ENCODE measurements at places on chromosomes 12 and 14. TPM values are rescaled to one million over a fixed set of nuclear protein-coding genes. Genes with fewer than 3 reads are reported as not detected.

MEG3 gene
- not detected for polyA plus RNA-seq

SLC5A8 gene
- 0.12 TPM for polyA plus RNA-seq

PAPOLA gene
- polyA plus RNA-seq = 153 TPM

SLC7A7 gene
- not detected for polyA plus RNA-seq

LRCOL1 gene
- not detected for polyA plus RNA-seq

SSTR1 gene
- polyA plus RNA-seq = 2.4 TPM

HOXC4 gene
- not detected for polyA plus RNA-seq

VRTN gene
- polyA plus RNA-seq = not detected

SMOC1 gene
- polyA plus RNA-seq = 4.1 TPM

CARMIL3 gene
- 49.3 TPM for polyA plus RNA-seq

STAT6 gene
- polyA plus RNA-seq = not detected

WIF1 gene
- polyA plus RNA-seq = 0.77 TPM

TMBIM6 gene
- 308 TPM for polyA plus RNA-seq

RNASE1 gene
- not detected for polyA plus RNA-seq

GLI1 gene
- 4.2 TPM for polyA plus RNA-seq

TMPRSS12 gene
- polyA plus RNA-seq = not detected

CREBL2 gene
- polyA plus RNA-seq = 27.5 TPM

Data from neural cell (in vitro differentiated cells).